ENCODE measurements at places on chromosomes 11 and 22.

DNA sequence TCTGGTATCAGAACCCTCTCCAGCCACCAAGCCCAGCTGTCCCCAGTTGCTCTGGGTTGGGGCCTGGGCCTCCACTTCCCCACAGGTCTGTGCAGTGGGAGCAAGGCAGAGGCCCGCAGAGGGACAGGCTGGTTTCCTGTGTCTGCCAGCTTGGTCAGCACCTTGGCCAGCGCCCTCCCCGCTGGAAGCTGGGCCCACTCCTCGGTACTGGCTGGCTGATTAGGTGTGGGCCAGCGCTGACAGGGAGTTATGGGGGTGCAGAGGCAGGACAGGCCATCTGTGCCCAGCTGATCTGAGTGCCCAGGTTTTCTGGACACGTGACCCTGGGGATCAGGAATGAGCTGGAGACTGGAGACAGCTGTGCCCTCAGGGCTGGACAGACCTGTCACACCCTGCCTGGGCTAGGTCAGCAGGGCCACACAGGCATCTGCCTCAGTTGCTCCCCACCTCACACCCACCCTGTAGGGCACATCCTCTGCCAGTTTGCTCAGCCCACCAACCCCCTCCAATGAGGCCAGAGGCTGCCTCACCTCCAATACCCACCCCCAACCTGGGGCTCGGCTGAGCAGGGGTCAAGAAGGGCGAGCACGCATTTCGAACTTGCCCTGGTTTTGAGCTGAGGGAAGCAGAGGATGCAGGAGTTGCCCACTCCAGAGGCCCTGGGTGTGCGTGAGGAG, 175.3 kb downstream of the IGLL1 start:
- no peak for DNase-seq

DNA sequence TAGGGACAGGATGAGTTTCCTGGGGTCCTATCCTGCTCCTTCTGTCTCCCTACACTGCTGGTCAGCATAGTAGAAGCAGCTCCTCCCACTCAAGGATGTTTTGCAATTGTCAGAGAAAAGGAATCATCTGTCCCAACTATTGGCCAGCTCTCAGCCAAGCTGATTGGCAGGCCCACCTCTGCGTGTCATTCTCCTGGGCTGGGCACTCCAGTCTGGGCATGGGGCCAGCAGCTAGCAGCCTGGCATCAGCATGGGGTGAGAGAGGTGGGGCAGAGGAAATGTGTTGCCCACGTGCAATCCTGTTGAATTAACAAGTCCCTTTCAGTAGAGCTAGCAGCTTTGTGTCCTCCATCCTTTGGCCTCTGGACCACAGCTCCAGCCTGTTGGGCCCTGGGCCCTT, 14.1 kb downstream of the ANKK1 start:
- DNase-seq, result no peak

GRCh38 chr11:34970480-34970879, 54.1 kb downstream of the PDHX start:
- DNase-seq, result no peak

DNA sequence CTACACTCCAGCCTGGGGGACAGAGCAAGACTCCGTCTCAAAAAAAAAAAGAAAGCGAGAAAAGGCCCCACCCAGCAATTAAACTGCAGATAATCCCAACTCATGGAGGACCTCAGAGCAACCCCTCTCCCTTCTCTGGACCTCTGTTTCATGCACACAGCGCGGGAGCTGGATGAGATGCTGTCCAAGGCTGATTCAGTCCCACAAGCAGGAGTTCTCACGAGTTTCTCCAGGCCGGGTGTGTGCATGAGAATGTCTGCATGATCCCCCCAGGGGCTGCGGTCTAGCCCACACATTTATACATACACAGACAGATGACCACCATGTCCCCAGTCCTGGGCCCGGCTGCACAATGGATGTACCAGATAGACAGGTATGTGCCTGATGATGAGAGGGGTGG, 19.4 kb downstream of the ELFN2 start:
- DNase-seq, result no peak

DNA sequence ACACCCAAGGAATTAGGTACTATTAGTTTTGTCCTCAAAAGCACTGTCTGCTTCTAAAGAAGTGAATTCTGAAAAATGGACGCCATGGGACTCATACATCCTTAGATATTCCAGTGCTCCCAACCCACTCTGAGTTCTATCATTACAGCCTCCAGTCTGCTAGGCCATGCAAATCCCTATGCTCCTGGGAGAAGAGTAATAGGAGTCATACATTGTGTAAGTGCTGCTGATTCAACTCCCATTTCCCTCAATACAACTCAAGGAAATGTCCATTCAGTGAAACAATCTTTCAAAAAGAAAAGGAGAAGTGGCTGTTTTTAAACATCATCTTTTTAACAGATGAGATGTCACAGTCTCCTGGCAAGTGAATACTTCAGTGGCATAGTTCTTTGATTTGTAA, 590.2 kb upstream of the LRRC4C start:
- DNase-seq, result no peak

GRCh38 chr11:71193431-71193830, 58.9 kb downstream of the SHANK2 start:
- no peak for DNase-seq

DNA sequence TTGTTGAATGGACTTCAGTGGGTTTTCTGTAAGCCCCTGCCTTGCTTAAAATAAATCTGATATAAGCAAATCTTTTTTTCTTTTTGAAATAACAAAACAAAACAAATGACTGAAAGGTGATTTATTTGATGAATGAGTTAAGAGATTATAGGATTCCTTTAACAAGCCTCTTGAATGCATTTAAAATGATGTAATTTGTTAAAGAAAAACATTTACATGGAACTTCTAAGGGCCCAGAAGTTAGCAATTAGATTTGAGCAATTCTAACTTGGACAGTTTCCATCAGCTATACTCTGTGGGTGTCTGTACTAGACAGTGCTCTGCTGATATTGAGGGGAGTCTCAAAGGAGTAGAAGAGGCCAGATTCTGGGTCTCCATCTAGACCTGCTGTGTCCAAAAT, 143.5 kb upstream of the RAG2 start:
- no peak for DNase-seq

DNA sequence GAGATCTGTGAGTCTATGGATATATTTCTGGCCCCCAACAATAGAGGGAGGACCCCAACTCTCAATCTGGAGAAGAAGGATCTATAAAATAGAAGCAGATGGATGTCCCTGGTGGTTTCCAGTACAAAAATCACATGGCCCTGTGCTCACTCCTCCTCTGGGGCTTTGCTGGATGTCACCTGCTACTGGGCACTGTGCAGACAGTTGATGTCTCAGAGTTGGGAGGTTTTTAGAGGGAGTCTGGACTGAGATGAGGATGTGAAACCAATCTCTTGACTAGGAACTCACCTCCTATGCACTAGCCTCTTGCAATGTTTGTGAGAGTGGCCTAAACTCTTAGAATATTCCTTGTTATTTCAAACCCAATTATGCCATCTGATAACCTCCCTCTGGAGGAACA, 107.2 kb downstream of the SCN3B start:
- no peak for DNase-seq

DNA sequence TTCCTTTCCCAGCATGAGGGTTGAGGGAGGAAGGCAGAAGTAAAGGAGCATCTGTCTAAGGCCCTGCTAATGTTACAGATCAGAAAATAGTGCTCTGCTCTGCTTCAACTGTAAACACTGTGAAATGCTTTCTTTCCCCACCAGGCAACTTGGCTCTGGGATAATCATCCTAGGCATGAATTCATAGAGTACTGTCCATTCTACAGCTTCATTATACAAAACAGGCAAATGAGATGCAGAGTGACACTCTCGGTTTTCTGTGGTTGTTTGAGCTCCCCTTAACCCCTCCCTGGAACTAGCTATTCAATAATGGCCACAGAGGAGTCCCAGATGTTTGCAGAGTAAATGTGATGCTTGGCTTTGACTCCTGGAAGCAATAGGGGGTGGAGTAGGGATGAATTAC, 184.3 kb upstream of the CTSC start:
- DNase-seq, result no peak

- DNase-seq, result no peak
Observed at GRCh38 chr11:134512571-134513538, 100.8 kb upstream of the B3GAT1 start.

DNA sequence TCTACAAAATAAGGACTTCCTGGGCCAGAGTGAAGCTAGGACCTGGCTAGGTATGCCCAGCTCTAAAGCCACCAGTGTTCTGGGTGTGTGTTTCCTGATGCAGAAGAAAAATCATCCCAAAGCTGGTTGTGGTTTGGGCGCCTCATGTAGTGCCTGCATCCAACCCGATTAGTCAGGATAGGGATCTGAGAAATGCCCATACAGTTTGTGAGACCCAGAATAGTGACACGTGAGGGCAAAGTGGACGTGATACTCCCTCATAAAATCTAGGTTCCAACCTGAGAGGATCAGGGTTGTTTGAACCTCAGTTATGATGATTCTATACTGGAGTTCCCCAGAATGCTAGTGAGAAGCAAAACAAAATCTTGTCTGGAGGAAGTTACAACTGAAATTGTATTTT, 238.4 kb downstream of the TBC1D22A start:
- DNase-seq, result no peak

DNA sequence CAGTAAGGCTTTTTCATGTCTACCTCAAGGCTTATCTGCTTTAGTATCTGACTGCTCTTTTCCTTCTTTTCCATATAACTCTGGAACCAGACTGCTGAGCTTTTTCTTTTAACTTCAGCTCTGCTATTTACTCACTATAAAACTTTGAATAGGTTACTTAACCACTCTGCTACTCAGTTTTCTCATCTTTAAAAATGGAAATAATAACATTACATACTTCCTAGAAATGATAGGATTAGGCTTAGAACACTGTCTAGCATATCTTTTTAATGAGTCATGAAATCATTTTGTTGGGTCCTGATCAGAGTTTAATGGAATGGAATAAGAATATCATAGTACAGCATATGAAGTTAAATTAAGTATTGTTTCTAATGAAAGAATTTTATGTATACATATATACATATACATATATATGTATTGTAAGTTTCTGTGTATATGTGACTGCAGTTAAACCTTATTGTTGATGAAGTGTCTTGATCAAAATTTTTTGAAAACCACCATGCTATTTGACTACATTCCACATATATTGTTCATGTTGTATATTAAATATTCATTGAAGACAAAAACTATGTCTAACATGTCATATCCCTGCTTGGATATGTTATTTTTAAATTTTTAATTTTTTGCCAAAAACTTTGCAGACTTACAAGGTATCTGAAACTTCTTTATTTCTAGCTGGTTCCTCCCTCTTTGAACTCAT, 120.2 kb downstream of the METTL15 start:
- DNase-seq, result no peak

Measured in hippocampal formation (tissue), 2 donors.